ENCODE measurements at places on chromosomes 4 and X.

DNA sequence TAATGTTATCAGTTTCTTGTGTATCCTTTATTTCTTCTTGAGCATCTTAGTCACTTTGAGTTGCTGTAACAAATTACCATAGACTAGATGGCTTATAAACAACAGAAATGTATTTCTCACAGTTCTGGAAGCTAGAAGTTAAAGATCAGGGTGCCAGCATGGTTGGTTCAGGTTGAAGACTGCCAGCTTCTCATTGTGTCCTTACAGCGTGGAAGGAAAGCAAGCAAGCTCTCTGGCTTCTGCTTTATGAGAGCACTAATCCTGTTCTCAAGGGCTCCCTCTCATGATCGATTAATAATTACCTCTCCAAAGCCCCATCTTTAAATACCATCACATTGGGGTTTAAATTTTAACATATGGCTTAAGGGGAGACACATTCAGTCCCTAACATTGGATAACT lies 497.2 kb downstream of the RAPGEF2 start:
- no peak for DNase-seq

GRCh38 chr4:123250843-123251242 lies 145.8 kb upstream of the SPRY1 start:
- no peak for DNase-seq

GRCh38 chr4:141133146-141133998 lies at the start of gene RNF150:
Gene RNF150 (minus strand): TSS chr4:141133469.
- DNase-seq, result no peak

DNA sequence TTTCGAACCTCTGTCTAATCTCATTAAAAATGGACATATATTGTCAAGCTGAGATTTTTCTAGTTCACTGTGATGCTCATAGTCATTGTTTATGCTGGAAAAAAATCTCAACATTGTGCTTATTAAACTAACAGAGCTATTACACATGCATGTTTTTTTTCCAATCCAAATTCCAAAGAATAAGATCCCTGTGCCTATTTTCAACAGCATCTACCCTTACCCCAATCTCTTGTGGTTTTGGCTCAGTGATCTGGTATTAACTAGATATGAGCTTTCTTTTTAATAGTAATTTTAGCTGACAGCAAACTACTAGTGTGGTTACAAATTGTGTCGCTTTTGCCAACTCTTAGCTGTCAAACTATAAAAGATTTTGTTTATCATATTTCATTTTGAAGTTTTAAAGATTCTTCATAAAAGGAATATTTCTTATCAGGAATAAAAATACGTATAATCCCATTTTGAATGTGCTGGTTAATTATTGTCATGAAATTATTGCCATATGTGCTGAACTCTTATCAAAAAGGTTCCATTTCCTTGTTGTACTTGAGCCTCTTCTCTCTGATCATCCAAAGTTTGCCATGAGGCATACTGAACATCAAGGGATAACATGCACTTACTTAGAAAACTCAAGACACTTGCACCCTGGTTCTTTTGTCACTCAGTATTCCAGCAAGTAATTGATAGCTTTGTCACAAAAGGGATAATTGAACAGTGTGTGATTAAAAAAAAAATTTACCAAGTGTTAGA lies 241.2 kb downstream of the ARHGAP24 start:
- no peak for DNase-seq

DNA sequence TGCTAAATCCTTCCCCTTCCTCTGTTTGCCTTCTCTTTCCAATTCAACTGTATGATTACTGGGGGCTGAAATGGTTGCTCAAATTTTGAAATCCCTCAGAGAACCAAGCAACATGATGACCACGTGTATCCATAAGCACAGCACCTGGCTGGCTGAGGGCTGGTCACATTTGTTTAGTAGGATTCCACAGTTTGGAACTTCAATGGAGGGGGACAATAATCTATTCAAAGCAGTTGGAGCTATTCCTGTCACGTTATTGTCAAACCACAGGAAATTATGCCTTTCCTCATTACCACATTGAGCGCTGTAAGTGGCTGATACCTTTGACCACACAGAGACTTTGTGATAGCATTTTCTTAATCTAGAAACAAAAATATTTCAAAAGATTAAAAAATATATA lies 7.0 kb downstream of the TMSB4X start:
- no peak for DNase-seq

- DNase-seq, result no peak
Measured at GRCh38 chrX:53290441-53291041, 9.2 kb upstream of the IQSEC2 start.

- DNase-seq, result no peak
Measured at GRCh38 chrX:136061696-136062095, 76.5 kb downstream of the SLC9A6 start.

DNA sequence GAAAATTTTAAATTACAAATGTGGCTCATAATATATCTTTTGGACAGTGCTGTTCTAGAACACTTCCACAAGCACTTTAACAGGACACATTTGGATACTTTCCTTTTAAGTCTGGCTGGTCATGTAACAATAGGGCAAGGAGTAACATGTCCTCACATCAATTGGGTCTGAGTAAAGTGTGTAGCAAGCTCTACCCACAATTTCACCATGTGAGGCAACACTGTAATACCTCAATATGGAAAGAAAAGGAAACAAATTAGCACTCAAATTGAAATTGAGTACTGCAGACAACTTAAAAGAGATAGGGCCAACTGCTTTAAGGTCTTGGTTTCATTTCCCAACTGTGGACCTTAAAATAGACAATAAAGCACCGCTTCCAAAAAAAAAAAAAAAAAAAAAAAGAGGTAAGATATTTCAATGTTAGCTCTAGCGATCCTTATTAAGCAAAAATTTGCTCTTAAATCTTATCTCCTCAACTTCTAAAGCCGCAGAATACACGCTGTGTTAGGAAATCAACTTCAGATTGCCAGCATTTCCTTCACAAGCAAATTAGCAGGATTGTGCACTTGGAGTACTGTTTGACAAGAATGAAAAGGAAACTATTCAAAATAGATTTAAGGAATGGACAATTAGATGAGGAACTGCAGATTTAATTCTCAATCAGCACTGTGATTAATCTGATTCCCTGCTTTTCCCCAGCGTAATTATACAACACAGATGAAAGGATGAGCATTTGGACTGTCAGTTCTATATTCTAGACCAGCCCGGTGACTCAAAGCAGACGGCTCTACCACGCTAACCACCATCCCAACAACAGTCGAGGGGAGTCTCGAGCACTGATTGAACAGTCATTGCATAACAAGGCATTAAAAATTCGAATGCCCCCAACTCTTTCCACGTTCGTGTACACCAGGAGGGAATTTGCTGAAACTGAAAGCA lies 1.6 kb downstream of the CASK start:
- DNase-seq, result no peak

DNA sequence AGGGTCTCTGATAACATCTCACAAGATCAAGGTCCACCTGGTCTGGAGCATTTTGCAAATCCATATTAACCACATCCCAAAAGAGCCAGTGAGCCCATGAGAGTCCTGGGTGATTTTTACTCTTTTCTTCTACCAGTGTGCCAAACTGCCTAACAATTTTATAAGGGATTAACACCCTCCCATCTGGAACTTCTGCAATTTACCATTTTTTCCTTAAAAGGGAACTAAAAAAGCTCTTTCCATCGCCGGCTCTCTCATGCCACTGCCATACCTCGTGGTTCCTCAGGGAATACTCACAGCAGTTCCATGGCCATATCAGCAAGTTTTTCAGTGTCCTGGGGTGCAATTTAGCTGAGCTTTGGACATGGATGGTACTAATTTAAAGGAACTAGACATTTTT lies 55.7 kb downstream of the SEPSECS start:
- no peak for DNase-seq

DNA sequence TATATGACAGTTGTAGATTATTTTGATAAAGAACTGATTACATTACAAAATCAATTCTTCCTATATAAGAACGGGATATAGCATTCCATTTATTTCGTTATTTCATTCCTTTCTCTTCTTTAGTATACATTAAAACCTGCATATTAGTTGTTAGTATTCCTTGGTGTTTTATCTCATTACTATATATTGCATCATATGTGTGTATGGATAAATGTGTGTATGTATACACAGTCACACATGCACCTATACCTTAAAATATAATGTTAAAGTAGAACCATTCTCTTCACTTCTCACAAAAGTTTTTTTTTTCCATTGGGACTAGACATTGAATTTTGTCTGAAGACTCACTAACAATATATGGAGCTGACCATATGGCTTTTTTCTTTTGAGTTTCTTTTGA lies 5.3 kb upstream of the PALLD start:
- no peak for DNase-seq

DNA sequence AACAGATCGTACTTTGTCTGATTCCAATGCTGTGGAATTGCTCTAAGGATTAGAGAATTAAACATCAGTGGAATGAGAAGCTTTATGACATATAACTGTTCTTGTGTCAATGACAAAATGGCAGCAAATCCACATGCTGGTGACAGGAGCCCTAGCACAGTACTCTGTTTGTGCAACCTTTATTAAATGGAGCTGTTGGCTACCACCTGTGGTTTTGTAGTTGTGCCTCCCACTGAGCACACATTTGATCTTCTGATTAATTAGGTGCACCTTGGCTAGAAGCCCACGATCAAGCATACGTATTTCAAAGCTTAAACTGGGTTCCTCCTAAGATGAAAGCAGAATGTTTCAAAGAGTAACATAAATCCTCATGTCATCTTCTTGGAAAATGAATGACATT lies 394.0 kb upstream of the IGFBP7 start:
- no peak for DNase-seq

DNA sequence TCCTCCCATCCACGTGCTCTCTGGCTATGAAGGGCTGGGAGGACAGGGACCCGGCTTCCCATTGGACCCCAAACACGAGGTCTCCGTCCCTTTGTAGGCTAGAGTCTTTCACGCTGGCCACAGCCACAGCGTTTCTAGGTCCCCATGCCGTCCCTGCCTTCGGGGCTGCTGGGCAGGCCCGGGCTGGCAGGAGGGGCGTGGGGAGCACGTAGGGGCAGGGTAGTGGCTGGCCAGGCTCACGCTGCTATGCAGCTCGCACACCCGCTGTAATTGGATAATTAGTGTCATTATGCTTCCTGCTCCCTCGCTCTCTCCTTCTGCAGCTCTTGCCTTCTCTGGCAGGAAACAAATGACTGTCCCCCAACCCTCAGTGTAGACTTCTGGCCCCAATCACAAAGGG lies 9.8 kb downstream of the ATP2B3 start:
- DNase-seq, result no peak
